Activated T-helper 2 cell treated with anti-CD3 and anti-CD28 coated beads, Interferon-gamma antibody, Interleukin-2, Interleukin-4, amounts not matched to agents 10 μg/mL and 5 μg/mL and 100 μg/mL, durations not matched to agents 14 hours and 24 hours and 36 hours (primary cell): ENCODE measurements at places on chromosomes 5 and 9.

DNA sequence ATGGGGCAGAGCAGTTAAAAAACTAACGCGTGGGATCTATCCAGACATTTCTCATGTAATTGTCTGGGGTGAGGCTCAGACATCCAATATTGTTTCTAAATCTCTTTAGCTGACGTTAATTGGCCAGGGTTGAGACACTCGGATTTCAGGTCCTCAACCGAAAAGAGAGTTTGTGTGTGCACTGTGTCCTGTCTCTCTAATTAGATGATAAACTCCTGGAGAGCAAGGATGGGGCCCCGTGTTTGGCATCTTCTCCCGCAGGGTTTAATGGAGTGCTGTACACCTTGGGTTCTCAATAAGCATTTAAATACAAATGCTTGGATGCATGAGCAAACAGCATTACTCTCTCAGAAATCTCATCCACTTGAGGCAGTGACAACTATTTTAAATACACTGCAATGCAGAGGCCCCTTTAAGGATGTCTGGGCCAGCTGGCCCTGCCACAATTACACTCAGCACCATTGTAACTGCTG lies 139.6 kb downstream of the MTX3 start:
- no peak for DNase-seq

DNA sequence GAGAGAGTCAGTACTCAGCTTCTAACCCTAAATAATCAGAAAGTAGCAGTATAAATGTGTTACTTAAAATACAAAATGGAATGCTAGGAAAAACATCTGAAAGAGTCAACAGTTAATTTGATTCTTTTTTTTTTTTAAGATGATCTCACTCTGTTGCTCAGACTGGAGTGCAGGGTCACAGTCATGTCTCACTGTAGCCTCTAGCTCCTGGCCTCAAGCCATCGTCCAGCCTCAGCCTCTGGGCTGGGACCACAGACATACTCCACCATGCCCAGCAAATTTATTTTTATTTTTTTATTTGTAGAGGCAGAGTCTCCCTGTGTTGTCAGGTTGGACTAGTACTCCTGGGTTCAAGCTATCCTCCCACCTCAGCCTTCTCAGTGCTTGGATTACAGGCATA lies 424.9 kb downstream of the IRX2 start:
- DNase-seq = no peak

- DNase-seq = no peak
Observed at GRCh38 chr5:125536582-125536981, 790.1 kb upstream of the ZNF608 start.

- DNase-seq = no peak
Observed at GRCh38 chr9:110622368-110622767, 42.8 kb upstream of the SVEP1 start.

DNA sequence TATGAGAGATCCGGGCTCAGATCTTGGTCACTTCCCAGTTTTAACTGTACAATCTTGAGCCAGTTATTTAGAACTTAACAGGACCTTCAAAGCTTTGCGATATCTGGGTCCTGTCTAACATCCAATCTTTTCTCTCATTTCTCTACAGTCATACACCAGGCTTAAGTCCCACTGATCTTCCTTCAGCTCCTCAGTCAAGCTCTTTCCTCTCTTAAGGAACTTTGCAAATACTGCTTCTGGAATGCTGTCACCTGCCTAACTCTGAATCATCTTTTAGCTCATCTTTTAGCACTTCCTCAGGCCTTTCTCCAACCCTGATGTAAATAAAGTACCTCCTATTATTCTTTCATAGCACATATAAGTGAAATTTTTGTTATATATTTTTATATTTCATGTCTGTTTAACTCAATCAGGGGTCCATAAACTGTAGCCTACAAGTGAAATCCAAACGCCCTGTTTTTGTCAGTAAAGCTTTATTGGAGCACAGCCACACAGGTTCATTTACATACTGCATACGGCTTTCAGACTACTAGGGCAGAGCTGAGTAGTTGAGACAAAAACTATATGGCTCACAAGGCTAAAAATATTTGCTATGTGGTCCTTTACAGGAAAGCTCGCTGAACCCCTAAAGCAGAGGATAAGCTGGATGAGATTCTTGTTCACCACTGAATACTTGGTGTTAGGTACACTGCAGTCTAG lies 63.5 kb downstream of the MEF2C start:
- DNase-seq = no peak

- DNase-seq = no peak
Observed at GRCh38 chr9:95273369-95274022, 44.0 kb downstream of the FANCC start.

DNA sequence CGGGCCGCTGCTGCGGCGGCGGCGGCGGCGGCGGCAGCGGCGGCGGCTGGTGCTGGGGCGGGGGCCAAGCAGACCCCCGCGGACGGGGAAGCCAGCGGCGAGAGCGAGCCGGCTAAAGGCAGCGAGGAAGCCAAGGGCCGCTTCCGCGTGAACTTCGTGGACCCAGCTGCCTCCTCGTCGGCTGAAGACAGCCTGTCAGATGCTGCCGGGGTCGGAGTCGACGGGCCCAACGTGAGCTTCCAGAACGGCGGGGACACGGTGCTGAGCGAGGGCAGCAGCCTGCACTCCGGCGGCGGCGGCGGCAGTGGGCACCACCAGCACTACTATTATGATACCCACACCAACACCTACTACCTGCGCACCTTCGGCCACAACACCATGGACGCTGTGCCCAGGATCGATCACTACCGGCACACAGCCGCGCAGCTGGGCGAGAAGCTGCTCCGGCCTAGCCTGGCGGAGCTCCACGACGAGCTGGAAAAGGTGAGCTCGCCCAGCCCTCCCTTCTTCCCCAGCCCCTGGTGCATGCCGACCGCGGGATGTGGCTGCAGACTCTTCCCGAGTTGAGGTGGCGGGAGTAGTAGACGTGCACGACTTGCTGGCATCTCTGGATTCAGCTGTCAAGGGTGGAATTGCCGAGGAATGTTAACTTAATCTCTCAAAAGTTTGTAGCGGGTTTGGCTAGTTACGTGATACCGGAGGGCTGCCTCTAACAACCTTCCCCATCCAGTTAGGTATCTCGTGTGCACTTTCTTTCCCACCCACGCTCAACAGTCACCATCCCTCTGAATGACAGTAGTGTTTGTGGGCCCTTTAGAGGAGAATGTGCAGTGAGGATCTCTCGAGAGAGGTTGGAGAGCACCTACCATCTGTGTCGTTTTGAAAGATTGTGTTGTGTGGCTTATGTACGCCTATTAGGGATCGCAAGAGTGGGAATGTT lies 932 bp downstream of the SLC12A2 start:
- DNase-seq = peak; percentile 38

DNA sequence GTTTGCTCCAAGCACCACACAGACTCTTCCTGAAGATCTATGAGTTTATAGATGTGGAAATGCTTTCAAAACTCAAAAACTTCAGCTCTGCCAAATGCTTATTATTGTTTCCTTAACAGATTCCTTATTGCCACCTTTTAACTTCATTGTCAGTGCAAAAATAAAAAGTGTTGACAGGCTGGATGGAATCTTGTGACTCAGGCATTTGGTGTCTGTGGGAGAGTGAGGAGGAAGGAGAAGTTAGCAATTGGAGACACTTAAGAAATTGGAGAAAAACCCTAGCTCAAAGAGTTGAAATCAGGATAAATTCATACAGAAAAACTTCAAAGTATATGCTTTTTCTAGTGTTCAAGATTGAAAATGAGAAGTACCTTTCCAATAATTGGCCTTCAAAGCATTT lies 140.6 kb upstream of the PUM3 start:
- DNase-seq = no peak

DNA sequence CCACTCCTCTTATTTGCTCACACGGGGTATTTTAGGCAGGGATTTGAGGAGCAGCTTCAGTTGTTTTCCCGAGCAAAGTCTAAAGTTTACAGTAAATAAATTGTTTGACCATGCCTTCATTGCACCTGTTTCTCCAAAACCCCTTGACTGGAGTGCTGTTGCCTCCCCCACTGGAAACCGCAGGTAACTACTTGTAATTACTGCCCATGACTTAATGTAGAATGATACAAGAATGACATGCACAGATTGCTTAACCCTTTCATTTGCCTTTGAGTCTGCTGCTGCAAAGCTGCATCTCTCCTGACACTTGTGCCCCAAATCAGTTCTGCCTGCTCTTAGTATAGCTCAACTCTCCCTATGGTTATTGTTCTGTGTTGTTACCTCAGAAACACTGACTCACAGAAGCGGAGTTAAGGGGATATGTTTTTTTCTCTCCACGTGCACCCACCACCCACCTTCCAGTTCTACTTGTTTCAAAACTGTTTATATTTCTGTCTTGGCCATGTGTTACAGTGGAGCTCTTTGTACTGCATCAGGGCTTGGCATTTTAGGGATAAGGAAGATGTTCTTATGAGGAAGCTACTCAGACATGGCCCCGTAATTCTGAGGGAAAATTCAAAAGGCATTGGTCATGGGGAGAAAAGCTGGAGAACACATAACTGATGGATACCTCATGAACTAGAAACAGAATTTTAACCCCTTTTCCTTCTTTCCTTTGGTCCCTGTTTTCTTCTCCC lies 2.3 kb downstream of the ADRB2 start:
- DNase-seq = no peak

DNA sequence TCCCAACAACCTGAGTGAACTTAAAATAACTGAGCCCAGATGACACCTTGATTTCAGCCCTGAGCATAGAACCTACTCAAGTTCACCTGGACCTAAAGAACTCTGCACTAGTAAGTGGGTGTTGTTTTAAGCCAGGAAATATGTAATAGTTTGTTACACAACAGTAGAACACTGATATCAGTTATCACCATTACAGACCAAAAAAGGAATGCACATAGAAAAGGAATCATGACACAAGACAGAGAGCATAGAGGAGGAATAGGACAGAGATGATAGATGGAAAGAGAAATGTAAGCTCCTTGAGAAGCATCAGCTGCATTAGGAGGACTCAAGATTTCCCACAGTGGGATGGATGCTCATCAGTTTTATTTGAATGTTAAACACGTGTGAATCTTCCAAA lies 1096.9 kb upstream of the SEMA6A start:
- no peak for DNase-seq
